ENCODE measurements at places on chromosomes 3 and 15. TPM values are rescaled to one million over a fixed set of nuclear protein-coding genes. Genes with fewer than 3 reads are reported as not detected.
A peak's percentile ranks its signal among the peaks of the same experiment; 100 is the strongest.

Gene KY
- total RNA-seq, result not detected

Gene TMCO5A
- not detected for total RNA-seq

Gene CPEB1
- not detected for total RNA-seq

Gene TERC
- 446 TPM for total RNA-seq

DNA sequence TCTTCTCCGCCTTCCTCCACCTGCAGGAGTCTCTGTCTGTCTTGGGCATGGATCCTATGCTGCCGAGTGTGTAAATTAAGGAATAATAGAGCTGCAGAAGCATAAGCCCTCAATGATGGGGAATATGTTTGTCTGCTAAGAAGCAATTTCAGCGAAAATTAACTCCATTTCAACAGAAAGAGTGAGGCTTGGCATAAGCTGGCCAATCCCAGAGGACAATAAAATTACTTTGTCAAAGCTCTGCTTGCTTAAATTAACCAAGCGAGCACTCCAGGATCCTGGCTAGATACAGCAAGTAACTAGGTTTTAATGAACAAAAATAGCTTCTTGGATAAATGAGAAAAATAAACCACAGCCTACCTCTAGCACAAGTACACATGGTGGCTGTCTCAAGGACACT, 33.5 kb upstream of the PRR20G start:
- DNase-seq, result no peak

DNA sequence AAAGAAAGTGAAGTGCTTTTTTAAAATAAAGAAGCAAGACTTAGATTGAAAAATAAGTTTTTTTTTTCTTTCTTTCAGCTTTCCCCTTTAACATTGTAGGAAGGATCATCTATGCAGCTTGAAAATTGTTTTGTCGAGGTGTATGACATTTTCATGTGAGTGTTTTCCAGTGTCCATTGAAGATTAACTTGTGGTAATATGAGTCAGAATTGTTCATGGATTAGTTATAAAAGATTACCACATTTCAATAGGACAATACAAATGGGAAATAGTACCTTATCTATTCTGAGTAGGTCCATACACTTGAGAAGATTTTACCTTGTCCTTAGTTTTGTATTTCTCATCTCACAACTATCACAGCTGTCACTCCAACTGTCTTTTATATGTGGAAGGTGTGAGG, 1234.7 kb downstream of the NSUN3 start:
- DNase-seq, result no peak

DNA sequence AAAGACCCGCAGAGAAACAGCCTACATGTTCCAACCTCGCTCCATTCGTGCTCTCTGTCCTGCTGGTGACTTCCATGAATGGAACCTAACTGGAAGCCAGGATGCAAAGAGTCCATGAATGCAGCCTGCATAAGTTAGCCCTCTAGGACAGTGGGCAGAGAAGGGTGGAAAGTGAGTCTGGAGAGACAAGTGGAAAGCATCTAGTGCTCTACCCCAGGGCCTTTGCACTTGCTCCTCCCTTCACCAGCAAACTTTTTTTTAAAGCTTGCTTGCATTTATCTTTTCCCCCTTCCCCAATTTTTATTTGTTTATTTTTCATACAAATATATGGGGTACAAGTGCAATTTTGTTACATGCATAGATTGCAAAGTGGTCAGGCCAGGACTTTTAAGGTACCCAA, 7.9 kb upstream of the CYP1A1 start:
- DNase-seq, result no peak

- peak; percentile 90 for DNase-seq
Measured at GRCh38 chr15:64536244-64536836, 76.0 kb downstream of the ZNF609 start.

Measured in dermis blood vessel endothelial cell (primary cell).